ENCODE measurements at places on chromosomes 2 and 18.

DNA sequence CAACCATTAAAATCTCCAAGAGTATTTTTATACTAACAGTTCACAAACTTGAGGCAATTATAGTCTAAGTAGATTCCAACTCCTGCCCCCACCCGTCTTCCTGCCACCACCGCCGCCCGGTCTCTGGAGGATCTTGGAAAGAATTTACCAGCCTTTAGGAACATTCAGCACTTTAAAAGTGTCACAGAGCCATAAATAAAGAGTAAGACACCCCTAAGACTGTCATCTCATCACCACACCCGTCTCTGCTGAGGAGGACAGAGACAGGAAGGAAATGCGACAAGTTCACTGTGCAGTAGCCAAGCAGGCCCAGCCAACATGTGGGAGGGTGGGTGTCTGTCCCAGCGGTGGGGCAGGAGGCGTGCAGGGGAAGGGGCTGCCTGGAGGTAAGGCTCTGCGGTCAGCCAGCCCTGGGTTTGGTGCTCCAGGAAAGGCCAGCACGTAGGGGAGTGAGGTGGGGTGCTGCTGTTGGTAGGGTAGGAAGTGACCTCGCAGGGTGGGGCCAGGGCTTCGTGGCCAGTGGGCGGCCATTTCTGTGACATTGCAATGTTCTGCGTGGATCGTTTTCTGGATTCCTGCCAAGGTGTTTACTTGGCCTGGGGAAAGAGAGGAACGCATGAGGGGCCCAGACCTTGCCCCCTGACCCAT lies 111.6 kb downstream of the FAM210A start:
- peak; percentile 49 for DNase-seq

- no peak for DNase-seq
Observed at GRCh38 chr18:5287854-5288253, 7.7 kb downstream of the ZBTB14 start.

DNA sequence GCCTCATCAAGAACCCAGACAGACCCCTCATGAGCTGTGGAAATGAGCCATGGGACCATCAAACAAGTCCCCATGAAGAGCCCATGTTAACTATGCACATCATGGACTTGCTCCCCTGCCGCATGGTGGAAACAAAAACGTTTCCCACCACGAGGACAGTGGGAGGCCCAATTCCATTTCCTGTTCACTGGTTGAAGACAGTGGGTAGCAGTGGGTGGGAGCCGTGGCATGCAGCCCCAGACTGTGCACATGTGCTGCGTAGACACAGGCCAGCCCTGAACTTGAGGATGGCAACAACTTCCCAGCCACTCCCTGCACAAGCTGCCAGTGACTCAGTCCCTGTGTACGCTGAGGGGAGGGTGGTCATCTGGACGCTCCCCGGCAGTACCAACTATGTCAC lies 108.4 kb upstream of the LMAN1 start:
- DNase-seq: no peak

DNA sequence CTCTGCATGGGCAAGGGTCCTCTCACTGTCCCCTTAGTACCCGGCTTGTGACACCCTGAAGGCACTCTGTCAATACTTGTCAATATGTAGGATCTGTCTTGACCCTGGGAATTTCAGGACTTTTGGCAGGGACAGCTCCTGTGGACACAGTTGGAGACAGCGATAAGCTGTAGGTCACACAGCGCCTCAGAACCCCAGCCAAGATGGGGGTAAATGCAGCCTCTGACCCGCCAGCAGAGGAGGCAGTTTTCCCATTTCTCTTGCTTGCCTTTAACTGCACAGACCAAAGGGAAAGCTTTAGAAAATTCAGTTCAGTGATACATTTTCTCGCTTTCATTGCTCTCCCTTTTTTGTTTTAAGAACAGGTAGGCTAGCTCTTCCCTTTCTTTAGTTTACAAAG lies 54.8 kb upstream of the KLHL29 start:
- no peak for DNase-seq

- no peak for DNase-seq
Observed at GRCh38 chr2:33093283-33093993, 146.7 kb downstream of the LTBP1 start.

DNA sequence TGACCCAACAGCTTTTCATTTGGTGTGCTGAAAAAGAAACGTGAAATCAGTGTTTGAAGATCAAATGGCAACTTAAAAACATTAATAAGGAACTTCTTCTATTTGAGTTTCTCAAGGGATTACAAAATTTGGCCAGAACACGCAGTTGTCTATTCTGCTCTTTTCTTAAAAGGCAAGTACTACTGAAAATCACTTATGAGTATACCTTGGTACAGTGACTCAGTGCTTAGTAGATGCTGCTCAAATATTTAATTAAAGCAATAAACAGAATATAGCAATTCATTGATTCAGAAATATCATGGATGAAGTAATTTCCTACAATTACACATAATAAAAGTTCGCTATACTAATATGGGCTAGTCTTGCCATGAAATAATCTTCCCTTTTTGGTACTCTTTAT lies 38.2 kb upstream of the MCM6 start:
- no peak for DNase-seq

DNA sequence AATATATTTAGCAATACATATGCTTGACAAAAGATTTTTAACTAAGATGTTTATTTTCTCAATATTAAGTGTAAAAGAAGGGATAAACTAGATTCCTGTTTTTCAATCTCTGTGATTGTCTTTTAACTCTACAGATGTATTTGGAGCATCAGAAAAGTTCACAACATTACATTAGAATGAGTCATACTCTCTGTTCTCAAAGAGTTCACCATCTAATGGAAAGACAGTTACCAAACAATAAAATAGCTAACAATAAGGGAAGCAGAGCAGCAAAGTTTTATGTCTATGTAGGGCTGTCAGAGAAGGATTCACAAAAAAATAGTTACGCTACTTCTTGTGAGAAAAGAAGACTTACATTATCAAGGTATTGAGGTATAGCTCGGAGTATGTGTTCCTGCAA lies 109.2 kb upstream of the MAP2 start:
- no peak for DNase-seq

DNA sequence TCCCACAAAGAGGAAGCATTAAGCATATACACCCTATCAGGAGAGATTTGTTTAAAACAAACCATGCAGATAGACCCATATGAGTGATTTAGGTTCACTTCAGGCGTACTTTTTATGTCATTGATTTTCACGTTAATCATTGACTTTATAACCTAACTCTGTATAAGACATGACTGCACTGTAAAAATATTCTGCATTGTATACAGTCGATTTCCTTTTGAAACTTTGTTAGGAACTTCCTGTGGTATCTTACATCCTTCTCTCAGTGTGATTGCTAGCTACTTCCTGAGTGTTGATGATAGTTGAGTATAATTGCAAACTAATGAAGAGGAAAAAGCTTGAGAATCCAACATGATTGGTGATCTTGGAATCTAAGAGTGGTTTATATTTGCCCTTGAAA lies 69.4 kb downstream of the XIRP2 start:
- no peak for DNase-seq

- DNase-seq: no peak
Observed at GRCh38 chr2:240963868-240964703, 34.3 kb upstream of the SNED1 start.

DNA sequence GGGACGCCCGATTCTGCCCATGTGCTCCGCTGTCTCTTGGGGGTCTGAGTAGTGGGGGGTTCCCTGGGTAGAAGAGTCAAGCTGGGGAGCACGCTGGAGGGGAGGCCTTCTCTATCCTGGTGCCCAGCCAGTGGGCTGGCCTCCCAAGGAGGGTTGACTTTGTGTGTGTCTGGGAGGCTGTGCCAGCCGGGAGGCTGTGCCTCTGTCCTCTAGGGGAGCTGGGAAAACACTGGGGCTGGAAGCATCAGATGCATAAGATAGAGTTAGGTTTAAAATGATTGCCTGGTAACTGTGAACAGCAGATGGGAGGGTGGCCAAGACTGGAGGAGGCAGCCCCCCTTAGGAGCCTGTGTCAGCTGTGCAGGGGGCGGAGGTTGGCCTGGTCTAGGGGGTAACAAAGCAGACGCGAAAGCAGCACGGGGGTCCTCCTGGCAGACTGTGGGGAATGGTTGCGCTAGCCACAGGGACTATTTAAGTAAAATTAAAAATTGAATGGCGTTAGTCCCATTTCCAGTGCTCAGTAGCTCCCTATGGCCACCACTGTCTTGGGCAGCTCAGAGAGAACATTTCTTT lies 1.3 kb downstream of the ING5 start:
- DNase-seq: no peak

DNA sequence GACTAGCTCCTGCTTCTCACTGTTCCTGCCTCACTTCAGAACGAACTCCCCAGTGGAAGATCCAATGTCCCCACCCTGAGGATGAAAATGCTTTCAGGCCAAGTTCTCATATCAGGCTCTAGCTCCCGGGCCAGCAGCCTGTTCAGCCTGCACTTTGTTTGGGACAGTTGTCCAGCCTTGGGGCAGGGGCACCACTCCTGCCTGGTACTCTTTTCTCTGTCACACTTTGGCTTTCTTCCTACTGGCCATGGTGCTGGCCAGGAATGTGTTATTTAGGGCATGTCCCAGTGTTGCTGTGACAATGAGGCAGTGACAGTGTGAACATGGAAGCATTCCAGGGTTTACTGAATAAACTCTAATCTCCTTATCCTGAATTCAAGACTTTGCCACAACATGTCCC lies 154.1 kb downstream of the GALNT14 start:
- DNase-seq: no peak

DNA sequence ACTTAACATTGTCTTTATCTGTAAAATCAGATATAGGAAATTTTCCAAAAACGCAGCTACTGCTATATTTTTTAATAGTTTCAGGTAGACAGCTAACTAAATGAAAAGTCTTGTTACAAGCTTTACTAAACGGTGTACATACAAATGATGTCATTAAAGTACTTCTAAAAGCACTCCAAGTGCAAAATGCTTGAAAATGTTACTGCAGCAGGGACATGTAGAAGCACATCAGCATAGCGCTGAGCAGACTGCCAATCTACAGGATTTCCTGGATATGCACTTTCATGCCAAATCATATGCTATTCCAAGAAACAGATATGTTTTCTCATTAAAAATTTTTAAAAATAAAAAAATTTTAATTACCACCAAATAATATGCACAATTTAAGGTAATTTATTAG lies 61.7 kb downstream of the SMAD2 start:
- no peak for DNase-seq

- DNase-seq: no peak
Observed at GRCh38 chr2:691821-692761, 14.9 kb upstream of the TMEM18 start.

GRCh38 chr2:192218377-192218776 lies 23.6 kb upstream of the TMEFF2 start:
- DNase-seq: no peak

- no peak for DNase-seq
Observed at GRCh38 chr2:136386046-136386445, 268.1 kb upstream of the CXCR4 start.

GRCh38 chr2:29130295-29130694 lies 15.1 kb downstream of the CLIP4 start:
- DNase-seq: no peak

GRCh38 chr2:8680822-8681760 lies 765 bp upstream of the ID2 start:
- DNase-seq: peak; percentile 75

- DNase-seq: no peak
Observed at GRCh38 chr2:196380098-196380497, 208.7 kb upstream of the STK17B start.

- no peak for DNase-seq
Observed at GRCh38 chr2:42659609-42660008, 91.2 kb downstream of the MTA3 start.

GRCh38 chr2:218194880-218195279 lies 22.1 kb upstream of the ARPC2 start:
- no peak for DNase-seq

DNA sequence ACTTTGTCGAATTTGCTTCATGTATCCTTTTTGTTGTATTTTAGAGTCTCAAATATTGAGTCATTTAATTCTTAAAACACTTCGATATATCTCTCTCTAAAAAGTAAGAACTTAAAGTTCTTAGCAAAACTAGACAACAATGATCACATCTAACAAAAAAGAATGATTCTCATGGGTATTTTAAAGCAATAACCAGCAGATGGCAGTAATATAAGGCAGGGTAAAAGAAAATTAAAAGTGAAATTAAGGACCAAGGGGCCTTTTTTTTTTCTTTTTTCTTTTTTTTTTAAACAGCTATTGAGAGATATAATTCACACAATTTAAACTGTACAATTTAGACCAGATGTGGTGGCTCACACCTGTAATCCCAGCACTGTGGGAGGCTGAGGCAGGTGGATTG lies 9.9 kb upstream of the AOX1 start:
- DNase-seq: no peak

GRCh38 chr2:191580581-191580980 lies 97.4 kb upstream of the NABP1 start:
- DNase-seq: no peak

DNA sequence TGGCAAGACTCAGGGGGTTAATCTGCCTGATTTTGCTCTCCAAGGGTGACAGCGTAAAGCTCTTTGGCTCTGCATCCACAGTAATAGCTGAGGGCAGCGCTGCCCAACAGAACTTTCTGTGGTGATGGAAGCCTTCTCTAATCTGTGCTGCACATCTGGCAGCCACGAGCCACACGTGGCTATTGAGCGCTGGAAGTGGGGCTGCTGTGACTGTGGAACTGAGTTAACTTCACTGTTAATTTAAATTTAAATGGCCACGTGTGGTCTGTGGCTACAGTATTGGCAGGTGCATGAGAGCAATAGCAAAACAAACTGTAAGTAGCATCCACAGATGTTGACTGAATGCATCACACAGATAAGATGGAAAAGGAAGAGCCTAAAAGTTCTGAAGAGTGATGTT lies 47.3 kb upstream of the TMEM200C start:
- no peak for DNase-seq

DNA sequence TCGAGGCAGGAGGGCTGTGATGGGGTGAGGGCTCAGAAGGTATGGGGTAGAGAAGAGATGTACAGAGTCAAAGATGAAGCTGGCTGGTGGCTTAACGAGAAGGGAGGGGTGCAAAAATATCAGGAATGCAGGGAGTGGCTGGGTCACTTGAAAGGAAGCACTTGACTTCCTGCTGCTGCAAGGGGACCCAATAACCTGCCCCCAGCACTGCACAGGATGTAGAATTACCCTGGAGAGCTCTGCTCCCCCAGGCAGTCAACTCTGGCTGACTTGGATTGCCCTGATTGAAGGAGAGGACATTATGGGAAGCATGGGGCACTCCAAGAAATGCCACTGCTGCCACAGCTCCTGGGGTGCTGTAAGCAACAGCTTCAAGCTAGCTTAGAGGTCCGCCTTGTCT lies 41.8 kb downstream of the CFAP221 start:
- no peak for DNase-seq

GRCh38 chr2:45907592-45907991 lies 256.1 kb downstream of the PRKCE start:
- no peak for DNase-seq

DNA sequence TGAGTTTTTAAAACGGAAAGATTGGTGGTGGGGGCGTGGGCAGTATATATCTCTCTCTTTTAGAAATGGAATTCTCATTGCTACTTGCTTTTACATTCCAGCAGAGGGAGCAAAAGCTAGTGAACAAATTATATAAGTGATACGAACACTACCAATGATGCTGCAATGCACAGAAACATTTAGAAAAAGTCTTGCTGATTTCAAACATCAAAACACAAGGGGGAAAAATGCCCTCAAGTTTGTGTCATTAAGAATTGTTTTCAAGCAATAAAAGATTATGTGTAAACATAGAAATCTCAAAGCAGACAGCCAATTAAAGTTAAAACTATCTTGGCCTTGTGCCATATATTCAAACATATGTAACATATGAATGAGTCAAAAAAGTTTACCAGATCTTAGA lies 296.3 kb upstream of the KCNJ3 start:
- no peak for DNase-seq

- DNase-seq: no peak
Observed at GRCh38 chr2:170095380-170095779, 82.6 kb upstream of the MYO3B start.

GRCh38 chr2:25699216-25699615 lies 25.8 kb upstream of the DTNB start:
- DNase-seq: no peak

Data from CD4-positive, alpha-beta T cell treated with Interferon alpha-2 for 1 hour (primary cell).